ENCODE measurements at places on chromosomes 1 and 21. TPM values are rescaled to one million over a fixed set of nuclear protein-coding genes. Genes with fewer than 3 reads are reported as not detected.

The MYOM3 gene
- polyA plus RNA-seq, result not detected

The FAM177B gene
- not detected for polyA plus RNA-seq

The F3 gene
- polyA plus RNA-seq, result 330 TPM

The SPATA45 gene
- not detected for polyA plus RNA-seq

The AMY1C gene
- not detected for polyA plus RNA-seq

The NEK7 gene
- polyA plus RNA-seq, result 108 TPM

The MYOCOS gene
- not detected for polyA plus RNA-seq

The ZSWIM5 gene
- 0.09 TPM for polyA plus RNA-seq

The SLAMF1 gene
- not detected for polyA plus RNA-seq

The PADI1 gene
- polyA plus RNA-seq, result not detected

The LRRC3 gene
- polyA plus RNA-seq, result 0.14 TPM

DNA sequence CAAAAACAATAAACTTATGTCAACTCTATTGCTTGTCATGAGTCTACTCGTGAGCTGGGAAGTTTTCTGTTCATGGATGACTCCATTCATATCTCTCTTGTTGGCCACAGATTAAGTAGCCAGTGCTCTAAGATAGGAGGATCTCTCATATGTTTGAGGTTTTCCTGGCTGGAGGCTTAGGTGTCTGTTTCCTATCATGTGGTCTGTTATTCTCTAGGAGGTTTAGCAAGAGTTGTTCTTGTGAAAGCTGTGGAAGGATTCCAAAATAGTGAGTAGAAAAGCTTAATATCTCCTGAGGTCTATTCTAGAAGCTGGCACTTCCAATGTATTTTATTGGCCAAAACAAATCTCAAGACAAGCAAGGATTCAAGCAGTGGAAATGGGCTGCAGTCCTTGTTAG is 5.8 kb upstream of the KRTAP20-2 start:
- DNase-seq, result no peak

GRCh38 chr1:213443415-213443814 is 392.4 kb downstream of the RPS6KC1 start:
- DNase-seq, result no peak

- DNase-seq, result no peak
These were observed 725 bp downstream of the MT1HL1 start for GRCh38 chr1:237003516-237003915.

DNA sequence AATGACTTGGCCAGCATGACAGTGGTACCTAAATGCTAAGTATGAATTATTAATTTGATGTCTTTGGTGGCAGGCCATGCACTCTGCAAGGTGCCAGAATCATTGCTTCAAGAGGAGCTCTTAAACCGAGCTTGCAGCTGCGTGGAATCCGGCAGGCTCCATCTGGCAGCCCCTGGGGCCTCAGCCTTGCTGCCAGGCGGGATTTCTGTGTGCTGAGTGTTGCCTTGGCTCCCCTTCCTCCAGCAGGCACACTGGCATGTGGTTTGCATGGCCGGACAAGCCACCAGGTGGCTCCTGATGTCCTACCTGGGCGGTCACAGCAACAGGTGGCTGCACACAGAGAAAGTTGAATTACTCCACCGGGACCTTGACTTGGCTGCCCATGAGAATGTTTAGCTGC is 155.4 kb downstream of the URB2 start:
- no peak for DNase-seq

DNA sequence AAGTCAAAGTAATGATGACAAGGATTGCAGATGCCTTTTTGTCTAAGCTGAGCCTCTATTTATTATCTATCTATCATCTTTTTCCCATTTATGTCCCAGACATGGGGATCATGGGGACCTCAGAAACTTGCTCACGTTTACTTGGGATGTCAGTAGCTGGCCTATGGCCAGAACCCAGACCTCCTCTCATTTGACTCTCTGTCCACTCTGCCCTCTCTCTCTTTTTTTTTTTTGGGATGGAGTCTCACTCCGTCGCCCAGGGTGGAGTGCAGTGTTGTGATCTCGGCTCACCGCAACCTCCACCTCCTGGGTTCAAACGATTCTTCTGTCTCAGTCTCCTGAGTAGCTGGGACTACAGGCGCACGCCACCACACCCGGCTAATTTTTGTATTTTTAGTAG is 3.7 kb upstream of the ID3 start:
- no peak for DNase-seq

DNA sequence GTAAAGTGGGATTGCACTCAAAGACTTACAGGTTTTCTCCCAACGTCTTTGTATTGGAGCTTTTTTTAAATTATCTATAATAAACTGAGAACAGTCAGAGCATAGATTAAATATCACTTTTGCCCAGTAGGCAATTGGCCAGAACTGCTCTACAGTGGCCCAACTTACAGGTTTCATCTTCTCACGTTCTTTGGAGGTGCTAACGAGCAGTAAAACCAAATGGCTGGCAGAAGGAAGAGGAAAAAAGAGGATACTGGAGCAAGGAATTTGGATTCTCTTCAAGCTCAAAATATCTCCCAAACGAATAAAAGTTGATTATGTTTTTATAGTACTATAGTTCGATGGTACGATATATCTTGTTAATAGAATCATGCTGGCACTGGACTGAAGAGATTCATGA is 201.1 kb downstream of the ROR1 start:
- DNase-seq, result no peak

DNA sequence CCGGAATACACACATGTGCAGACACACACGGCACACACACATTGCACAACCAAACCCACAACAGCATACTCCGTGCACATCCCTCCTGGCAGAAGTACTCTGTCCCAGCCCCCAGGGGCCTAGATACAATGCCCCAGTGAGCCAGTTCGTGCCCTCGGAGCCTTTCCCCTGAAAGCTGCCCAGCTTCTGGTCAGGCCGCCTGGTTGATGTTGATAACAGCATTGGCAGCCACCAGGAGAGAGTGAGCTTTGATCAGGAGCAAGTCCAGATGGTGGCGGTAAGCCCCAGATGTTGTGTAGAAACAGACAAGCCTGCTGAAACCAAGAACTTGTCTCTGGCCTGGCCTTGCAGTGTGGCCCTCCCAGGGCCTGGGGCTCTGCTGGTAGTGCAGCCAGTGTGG is 109.1 kb downstream of the GRIK3 start:
- no peak for DNase-seq

- no peak for DNase-seq
These were observed 48.9 kb downstream of the RHOU start for GRCh38 chr1:228784181-228784580.

- no peak for DNase-seq
These were observed 248.9 kb downstream of the NTNG1 start for GRCh38 chr1:107389410-107390396.

- DNase-seq, result no peak
These were observed 10.3 kb downstream of the ADGRB2 start for GRCh38 chr1:31753707-31754349.

- DNase-seq, result no peak
These were observed 137.0 kb downstream of the PLPP3 start for GRCh38 chr1:56442290-56442877.

- DNase-seq, result no peak
These were observed 113.8 kb downstream of the UBR4 start for GRCh38 chr1:19096036-19096833.

- no peak for DNase-seq
These were observed 891 bp downstream of the RPS6KA1 start for GRCh38 chr1:26530410-26530894.

- no peak for DNase-seq
These were observed 1174.9 kb upstream of the ADGRL4 start for GRCh38 chr1:80181418-80181817.

DNA sequence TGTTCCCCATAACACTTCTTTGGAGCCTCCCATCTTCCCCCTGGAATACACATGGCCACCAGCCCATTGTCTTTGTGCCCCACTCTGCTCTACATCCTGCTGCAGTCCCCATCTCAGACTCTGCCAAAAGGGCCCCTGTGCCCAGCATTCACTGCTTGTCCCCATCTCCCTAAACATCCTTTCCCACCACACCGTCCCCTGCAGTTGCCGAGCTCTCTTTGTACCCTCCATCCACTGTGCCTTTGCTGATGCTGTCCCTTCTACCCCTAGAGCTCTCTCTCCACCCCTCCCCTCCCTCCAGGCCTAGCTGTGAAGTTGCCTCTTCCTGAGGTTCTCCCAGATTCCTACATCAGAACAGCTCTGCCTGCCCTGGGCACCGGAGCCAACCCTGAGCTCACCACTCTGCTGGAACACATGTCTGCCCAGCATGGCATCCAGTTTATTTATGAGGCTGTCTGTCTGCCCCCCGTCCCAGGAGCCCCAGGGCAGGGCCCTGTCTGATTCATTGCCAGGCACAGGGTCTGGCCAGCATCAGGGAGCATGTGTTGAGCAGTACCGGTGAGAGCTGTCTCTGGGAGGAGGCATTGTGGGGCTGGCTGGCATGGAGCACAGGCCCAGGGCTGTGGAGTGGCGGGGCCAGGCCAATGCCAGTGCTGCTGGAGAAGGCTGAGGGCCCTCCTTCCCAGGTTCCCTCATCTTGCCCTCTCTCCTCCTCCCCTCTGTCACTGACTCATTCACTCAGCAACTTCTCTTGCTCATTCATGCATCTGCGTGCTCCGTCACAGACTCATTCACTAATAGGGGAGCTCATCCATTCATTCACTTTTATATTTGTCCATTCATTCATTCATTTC is 28.8 kb downstream of the EDN2 start:
- DNase-seq, result no peak

DNA sequence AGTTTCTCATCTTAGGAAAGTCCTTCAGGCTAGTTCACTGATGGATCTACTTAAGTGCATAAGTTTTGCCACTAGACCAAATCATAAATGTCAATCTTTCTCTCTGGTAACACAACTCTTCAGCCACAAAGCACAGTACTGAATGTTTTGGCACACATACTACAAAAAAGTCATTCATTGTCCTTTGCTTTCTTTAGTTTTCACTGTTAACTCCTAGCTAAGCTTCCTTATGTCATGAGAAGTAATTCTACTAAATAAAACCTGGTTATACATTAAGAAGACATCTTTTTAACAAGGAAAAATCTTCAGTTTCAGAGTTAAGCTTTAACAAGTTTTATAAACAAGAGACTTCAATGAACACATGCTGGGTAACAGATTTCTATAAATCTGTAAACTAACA is 379.2 kb upstream of the NFIA start:
- no peak for DNase-seq

- peak; percentile 95 for DNase-seq
These were observed 791 bp upstream of the MAST2 start for GRCh38 chr1:45802343-45803298.

DNA sequence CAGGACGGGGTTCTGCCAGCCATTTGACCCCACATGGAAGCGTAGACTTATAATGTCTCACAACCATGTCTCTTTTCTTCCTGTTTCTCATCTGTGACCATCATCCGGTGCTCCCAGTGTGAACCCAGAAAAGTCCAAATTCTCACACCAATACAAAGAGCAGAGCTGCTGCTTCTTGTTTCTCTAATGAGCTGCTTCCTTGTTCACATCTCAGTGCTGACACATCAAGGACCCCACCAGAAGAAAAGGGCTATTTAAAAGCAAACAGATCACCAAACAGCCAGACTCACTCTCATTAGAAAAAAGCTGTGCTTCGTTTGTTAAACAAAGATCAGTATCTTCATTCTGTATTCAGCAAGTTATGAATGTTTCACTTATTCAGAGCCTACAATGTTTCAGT is 835 bp upstream of the LCE1D start:
- no peak for DNase-seq

DNA sequence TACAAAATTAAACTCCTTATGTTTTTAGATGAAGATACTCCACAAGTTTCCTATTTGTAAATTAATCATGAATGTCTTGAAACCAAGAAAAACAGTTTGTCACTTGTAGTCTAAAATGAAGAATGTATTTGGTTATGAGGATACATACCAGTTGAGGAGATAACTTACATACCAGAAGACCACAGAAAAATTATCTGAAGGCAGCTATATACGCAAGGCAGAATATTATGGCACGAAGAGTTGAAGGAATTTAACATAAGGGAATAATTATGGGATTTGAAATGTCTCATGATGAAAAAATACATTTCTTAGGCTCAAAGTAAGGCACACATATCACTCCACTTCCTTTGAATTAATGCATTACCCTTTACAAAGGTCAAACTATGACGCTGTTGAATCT is 73.3 kb downstream of the IFI44 start:
- DNase-seq, result no peak

DNA sequence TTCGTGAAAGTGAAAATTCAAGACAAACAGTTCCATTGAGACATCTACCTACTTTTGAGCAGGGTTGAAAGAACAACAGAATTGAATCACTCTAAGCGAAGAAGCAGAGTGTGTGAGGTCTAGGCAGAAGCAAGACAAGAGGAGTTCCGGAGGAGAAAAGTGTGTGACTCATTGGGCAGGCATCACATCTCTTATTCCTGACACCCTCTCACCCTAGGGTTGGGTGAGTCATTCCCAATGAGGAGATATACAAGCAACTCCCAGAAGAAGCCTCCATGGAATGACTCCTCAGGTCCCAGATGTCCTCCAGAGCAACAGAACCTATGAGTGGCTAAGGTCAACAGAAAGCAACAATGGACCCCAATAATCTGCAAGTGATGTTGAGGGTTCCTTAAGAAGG is 138.1 kb downstream of the TPR start:
- peak; percentile 72 for DNase-seq

DNA sequence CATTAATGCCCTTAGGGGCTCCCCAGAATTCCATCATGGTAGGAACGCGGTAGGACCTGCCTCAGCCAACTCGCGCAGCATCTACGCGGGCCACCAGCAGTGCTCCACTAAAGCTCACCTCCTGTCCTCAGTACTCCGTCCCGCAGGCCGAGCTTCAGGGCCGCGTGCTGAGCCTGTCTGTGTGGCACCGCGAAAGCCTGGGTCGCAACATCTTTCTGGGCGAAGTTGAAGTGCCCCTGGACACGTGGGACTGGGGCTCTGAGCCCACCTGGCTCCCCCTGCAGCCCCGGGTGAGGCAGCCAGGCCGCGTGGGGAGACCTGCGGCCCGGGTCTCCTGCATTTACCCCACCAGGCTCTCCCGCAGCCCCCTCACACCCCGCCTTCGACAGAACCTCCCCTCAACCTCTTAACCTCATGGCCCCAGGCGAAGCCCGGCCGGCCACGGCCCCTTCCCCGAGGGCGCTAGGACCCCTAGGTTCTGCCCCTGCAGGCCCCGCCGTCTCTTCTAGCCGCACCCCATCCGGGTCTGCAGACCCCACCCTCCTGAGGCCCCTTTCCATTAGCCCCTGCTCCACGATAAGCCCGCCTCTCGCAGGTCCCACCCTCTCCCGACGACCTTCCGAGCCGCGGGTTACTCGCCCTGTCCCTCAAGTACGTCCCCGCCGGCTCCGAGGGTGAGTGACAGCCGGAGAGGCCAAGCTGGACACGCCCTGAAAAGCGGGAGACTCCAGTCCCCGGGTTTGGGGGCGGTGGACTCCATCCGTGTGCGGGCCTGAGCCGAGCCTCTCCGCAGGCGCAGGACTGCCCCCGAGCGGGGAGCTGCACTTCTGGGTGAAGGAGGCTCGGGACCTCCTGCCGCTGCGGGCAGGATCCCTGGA is 9.1 kb downstream of the SYTL1 start:
- DNase-seq, result no peak

- no peak for DNase-seq
These were observed 71.0 kb downstream of the TRIM11 start for GRCh38 chr1:228335406-228336307.

GRCh38 chr1:219385787-219386427 is 212.2 kb downstream of the LYPLAL1 start:
- DNase-seq, result no peak
